ENCODE measurements at places on chromosomes 13 and 19. TPM values are rescaled to one million over a fixed set of nuclear protein-coding genes. Genes with fewer than 3 reads are reported as not detected.
A peak's percentile ranks its signal among the peaks of the same experiment; 100 is the strongest.

ERICH4 gene
- total RNA-seq = not detected

CASP14 gene
- total RNA-seq = not detected

ZNF208 gene
- total RNA-seq = not detected

KLK8 gene
- 8.7 TPM for total RNA-seq

DNA sequence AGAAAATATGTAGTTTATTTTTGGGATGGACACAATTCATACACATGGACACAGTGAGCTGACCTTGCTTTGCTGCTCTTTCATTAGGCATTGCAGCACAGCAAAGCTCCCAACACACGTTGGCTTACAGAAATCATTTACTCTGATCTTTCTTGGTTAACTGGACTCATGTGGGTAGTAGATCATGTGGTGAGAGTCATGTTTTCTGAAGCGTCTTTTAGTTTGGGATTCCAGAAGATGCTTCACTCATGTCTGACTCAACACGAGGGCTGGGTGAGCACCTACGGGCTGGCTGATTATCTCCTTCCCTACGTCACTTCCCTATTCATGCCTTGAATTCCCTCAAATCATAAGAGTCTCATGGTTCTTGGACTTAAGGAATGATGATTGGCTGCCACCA is 12.1 kb upstream of the LGALS16 start:
- DNase-seq = no peak

DNA sequence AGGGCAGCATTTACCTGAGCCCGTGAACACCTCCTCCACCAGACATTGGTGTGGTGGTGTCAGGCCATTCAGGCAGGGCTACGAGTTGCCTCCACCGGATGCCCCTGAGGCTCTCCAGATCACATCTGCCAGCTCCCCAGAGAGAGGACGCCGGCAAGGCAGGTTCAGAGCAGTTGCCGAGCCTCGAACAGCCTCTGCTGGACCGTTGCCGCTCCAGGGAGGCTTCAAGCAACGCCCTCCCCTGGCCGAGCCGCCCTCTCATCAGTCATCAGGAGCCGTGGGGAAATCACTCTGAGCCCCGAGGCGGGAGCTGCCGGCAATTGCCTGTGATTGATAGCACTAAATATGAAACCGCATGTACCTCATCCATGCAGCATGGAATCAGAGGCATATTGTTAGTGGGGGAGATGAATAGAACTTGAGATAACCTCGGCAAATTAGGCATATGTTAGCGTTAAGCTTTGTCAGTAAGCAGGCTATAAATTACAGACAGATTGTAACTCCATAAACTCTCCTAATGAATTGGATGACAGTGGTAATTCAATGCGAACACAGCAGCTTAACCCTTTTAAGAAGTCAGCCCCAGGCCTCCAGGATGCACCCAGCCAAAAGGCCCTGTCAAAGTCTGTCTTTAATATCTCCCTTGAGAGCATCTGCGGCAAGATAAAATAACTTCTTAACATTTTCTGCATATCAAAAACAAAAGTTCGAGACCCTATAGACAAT is 29.8 kb upstream of the SPACA7 start:
- DNase-seq = no peak

GRCh38 chr19:14410091-14411051 is 8.8 kb downstream of the DDX39A start:
- no peak for DNase-seq

GRCh38 chr13:99976575-99976974 is 5.0 kb upstream of the ZIC5 start:
- no peak for DNase-seq

- DNase-seq = no peak
Measured at GRCh38 chr19:54731191-54731590, 6.9 kb downstream of the KIR3DL3 start.

DNA sequence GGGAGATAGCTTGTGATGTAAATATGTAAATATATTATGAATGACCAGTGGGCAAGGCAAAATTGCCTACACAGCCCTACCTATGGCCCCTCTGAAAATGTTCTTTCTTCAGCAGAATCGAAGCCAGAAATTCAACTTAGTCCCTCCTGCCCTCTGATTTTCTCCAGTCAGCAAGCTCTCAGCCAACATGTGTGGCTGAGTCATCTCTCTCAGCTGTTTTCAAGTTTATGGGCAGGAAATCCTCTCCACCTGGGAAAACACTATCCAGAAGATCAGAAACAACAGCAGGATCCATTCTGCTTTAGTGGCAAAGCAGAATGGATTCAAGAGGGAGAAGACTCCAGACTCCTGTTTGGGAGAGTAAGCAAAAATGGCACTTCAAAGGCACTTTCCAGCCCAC is 8.9 kb upstream of the ZNF527 start:
- DNase-seq = no peak

DNA sequence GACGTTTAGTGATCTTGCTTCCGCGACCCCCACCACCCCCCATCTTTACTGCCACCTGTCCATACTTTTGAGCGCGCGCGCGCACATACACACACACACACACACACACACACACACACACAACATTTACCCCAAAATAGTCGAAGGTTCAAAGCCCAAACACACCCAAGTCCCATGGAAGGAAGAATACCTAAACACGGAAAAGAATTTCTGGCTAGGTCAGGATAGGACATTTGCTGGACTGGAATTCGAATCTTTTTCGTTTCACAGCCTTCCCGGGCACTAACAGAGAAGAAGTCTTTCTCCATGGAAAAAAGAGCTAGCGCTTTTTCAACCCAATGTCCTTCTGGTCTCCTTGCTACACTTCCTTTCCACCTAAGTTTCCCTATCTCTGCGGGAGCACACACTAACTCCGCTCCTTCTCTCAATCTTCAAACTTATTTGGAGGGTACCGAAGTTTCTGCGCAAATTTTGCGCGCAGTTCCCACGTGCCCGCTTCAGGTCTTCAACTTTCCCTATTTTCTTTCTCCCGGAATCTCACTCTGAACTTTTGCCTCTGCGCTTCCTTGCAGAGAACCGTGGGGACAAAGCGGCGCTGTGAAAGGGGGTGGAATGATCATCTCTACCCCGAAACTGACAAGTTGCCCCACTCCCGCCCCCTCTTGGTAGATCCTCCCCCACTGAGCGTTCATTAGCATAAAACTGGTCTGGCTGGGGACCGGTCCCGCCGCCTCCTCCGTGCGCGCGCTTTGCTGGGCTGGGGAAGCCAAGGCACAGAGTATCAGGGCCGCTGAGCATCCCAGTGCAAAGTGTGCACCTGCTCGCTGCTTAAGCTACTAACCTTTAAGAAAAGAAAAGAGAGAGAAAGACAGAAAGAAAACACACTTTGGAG is 2.7 kb downstream of the DACH1 start:
- no peak for DNase-seq

- DNase-seq = no peak
Measured at GRCh38 chr19:32824916-32825608, 44.5 kb downstream of the SLC7A9 start.

GRCh38 chr19:39110263-39110967 is 15.2 kb upstream of the PAK4 start:
- peak; percentile 93 for DNase-seq

DNA sequence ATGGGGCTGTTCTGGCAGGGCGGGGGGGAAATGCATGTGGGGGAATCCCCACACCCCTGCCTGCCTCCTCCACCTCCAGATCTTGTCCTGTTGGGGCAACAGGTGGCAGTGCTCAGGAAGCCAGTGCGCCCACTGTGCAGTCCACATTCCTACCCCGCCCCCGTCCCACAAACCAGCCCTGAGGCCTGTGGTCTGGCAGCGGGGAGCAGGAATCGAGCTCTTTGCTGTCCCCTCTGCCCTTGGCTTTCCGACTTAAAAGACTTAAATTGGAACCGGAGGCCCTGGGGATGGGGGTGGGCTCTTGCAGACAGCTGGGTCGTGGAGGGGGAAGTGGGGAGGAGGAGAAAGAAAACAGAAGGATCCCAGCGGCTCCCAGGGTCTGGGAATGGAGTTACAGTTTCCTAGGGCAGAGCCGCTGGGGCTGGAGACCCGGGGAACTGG is 4.3 kb downstream of the NANOS3 start:
- DNase-seq = no peak

DNA sequence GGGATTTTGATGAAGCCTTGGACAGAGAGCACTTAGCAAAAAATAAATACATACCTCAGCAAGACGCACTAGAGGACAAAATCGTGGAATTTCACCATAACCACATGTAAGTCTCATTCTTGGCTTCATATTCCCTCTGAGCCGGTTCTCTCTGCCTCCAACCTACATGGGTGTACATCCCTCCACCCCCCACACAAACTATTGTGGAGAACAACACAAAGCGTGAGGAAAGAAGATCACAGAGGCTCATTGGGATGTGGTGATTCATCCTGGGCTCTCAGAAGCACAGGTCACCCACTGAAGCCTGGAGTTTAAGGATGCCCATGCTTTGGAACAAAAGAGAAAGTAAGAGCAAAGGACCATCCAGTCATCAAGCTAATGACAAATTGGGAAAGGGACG is 192.2 kb downstream of the STK24 start:
- DNase-seq = no peak

DNA sequence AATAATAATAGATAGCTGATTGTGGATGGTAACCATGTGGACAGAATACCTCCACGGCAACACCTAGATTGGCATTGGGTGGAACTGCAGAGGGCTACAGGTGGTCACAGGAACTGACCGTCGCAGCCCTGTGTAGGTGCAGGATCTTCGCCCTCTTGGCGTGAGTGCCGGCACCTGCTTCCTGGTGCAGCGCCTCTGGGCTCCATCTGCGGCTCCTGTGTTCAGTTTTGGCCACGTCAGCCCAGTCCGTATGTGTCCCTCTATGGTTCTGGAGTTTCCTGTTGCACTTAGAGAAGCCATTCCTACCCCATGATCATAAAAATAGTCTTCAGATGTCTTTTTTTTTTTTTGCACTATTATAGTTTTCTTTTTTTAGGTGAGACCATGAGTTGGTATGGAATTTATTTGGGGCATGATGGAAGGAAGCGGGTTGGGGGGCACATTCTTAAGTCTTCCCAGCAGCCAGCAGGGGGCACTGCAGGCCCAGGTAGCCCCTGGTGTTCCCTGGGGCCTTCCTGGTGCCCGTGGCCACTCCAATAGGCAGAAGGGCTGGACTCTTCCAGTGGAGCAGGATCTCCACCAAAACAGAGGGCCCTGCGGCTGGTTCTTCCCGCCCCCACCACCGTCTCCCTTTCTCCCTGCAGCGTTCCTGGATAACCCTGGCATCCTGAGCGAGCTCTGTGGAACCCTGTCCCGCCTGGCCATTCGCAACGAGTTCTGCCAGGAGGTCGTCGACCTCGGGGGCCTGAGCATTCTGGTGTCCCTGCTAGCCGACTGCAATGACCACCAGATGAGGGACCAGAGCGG is 10.1 kb upstream of the SLC25A42 start:
- peak; percentile 39 for DNase-seq
